ENCODE measurements at places on chromosomes 12 and 14.

GRCh38 chr12:109822416-109822815 is 10.8 kb downstream of the TRPV4 start:
- H3K36me3 ChIP-seq, result no peaks in the 10 kb centered on the region
- H3K27ac ChIP-seq, result no peak overlapping the region
- H3K4me3 ChIP-seq, result no peak overlapping the region
- no peak for DNase-seq
- H3K4me1 ChIP-seq, result peaks cover 26% of the 10 kb centered on the region

DNA sequence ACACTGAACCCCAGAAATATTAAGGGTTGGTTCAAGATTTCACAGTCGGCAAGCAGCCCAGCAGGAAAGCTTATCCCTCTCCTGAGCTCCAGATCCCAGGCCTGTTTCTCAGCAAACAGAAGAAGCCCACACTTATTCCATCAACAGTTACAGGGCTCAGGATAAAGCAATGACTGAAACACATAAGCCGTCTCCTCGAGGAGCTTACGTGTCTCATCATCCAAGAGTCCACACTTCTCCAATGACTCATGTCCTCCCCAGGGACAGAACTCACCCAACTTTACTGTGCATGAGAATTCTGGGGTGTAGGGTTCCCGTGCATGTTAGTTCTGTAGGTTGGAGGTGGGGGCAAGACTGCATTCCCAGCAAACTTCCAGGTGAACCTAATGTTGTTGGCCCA is 31.2 kb downstream of the GSC start:
- H3K27ac ChIP-seq, result no peak overlapping the region
- H3K36me3 ChIP-seq, result no peaks in the 10 kb centered on the region
- DNase-seq, result no peak
- no peak overlapping the region for H3K4me3 ChIP-seq

DNA sequence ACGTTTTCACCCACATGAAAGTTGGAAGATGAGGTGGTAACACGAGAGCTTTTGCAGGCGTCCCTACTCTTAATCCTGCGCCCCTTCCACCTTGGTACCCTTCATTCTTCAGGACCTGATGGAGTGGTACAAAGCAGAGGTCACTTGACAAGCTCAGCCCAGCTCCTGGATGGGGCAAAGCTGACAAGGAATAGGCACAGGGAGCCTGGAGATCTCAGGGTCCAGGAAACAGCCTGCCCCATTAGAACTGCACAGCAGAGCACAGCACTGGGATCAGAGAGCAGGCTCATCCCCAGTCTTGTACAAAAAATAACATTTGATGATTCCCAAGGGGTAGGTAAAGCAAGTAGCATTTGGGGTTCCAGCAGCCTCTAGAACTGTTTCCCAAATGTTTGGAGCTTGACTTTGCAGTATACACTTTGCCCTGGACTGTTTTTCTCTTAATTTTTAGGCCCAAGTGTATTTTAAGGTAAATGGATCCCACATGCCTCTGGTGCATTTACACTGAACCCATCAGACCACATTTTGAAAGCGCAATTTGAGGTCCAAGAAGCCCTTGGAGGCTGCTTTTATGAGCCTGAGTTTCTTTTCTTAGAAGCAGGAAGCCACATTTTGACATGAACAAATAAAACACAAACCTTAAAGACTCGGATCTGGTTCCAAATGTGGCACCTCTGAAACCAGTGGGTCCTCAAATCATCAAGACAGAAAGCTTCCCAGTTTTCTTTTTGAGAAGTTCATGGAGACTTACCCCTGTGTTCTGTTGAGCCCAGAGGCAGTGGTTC is 633 bp downstream of the TC2N start:
- no peak overlapping the region for H3K27ac ChIP-seq
- peaks cover 16% of the 10 kb centered on the region for H3K4me1 ChIP-seq
- H3K36me3 ChIP-seq, result no peaks in the 10 kb centered on the region

- H3K27ac ChIP-seq, result no peak overlapping the region
- no peaks in the 10 kb centered on the region for H3K36me3 ChIP-seq
- no peak for DNase-seq
- H3K27me3 ChIP-seq, result peaks cover 86% of the 10 kb centered on the region
Observed at GRCh38 chr12:117100251-117100650, 1.0 kb upstream of the TESC start.

DNA sequence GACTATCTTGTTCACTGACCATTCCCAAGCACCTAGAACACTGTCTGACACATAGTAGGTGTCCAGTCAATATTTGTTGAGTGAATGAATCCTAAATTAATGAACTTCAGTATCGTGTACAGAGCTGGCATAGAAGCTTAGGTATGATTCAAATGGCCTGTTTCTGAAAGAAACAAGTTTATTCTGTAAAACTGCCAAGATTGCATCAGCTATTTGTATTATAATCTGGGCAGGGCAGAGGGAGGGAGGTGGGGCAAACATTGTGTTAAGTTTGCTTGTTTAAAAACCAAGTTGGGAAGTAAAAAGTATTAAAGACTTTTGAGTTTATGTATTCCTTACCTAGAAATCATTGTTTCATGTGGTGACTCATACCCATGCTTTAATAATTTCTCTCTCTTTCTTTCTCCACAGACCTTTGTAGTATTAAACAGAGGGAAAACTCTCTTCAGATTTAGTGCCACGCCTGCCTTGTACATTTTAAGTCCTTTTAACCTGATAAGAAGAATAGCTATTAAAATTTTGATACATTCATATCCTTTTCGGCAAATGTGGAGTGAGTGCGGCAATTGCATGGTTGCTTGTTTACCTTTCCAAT is 92.8 kb downstream of the SCN8A start:
- H3K27ac ChIP-seq, result no peak overlapping the region
- H3K4me1 ChIP-seq, result no peaks in the 10 kb centered on the region

- H3K4me3 ChIP-seq, result no peak overlapping the region
- no peak for DNase-seq
- H3K36me3 ChIP-seq, result no peaks in the 10 kb centered on the region
- no peak overlapping the region for H3K27ac ChIP-seq
- H3K27me3 ChIP-seq, result no peaks in the 10 kb centered on the region
- no peaks in the 10 kb centered on the region for H3K4me1 ChIP-seq
Observed at GRCh38 chr14:66471584-66471983, 14.6 kb upstream of the CCDC196 start.
